ENCODE measurements at places on chromosomes 4 and X.

DNA sequence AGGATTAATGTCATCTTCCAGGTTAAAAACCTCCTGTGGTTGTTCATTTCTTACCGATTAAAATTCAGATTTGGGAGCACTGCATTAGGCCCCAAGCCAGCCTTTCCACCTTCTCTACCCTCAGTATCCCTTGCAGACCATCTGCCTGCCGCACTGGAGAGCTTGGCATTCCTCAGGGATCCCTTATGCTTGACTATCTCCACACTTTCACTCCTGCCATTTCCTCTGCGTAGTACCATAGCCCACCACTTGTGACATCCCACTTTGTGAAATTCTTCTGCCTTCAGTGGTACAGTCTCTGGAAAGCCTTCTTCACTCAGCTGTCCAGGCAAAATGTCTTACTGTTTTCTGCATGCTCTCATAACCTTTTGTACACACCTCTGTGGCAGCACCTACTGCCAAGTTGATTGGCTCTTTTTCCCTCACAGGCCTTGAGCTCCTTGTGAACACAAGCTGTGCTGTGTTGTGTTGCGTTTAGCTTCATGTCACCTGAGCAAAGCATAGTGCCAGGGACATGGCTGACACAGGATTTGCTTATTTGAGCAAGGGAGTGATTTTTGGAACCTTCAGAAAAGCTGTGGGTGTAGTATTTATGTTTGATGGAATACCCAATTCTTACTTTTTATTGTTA is 156.4 kb downstream of the ARX start:
- DNase-seq = no peak

DNA sequence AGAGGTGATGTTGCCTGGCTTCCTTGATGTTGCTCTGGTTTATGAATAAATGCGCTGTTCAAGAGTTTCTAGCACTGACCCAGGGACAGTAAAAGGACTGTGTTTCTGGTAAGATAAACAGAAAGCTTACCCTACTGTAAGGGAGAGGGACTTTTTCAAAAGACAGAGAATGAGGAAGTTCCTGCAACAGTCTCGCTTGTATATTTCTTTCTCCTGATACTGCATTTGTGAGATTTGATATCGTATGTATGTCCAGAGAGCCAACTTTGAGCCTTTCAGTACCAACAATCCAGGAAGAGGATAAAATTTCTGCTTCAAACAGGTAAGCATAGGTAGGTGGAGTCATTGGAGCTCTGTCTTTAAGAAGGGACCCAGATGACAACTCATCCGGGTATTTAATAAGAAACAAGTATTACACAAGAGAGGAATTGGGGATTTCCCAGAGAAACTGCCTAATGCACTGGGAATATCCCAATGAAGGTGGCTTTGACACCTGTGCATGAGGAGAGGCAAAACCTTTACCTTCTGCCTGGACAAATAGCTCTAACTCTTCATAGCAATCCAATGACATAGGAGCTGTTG is 773 bp downstream of the DAPP1 start:
- no peak for DNase-seq

- DNase-seq = no peak
These were observed 831.7 kb upstream of the POU3F4 start for GRCh38 chrX:82676386-82676785.

DNA sequence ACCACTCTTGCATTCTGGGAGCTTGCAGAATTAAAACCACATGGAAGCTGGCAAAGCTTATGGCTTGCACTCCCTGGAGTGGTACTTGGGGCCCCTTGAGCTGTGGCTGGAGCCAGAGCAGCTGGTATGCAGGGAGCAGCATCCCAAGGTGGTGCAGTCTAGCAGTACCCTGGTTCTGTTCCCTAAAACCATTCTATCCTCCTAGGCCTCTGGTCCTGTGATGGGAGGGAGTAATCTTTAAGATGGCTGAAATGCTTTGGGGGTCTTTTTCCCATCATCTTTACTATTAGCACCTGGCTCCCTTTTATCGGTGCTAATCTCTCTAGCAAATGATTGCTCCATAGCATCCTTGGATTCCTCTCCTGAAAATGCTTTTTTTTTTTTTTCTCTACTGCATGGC is 56.1 kb downstream of the MAGEB17 start:
- no peak for DNase-seq

GRCh38 chrX:22345884-22346283 is 73.2 kb downstream of the CBLL2 start:
- no peak for DNase-seq

- no peak for DNase-seq
These were observed 173.5 kb downstream of the ASMT start for GRCh38 chrX:1788300-1788911.

GRCh38 chr4:8050555-8051206 is 107.9 kb downstream of the ABLIM2 start:
- no peak for DNase-seq

DNA sequence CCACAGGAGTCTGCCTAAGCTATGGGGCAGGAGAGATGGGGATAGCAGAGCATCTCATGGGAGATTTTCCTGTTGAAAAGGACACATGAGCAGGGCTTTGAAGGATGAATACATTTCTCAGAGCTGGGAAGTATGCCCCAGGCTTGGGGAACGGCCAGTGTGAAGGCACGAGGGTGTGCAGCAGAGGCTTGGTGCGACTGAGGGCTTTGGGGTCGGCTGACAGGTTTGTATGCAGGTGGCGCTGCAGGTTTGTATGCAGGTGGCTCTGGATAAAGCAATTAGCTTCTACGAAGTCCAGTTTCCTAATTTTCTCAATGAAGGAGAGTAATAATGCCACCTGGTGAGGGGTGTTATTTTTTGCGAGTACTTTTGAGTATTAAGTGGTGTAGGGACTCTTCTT is 6.8 kb upstream of the KIAA0232 start:
- DNase-seq = no peak

DNA sequence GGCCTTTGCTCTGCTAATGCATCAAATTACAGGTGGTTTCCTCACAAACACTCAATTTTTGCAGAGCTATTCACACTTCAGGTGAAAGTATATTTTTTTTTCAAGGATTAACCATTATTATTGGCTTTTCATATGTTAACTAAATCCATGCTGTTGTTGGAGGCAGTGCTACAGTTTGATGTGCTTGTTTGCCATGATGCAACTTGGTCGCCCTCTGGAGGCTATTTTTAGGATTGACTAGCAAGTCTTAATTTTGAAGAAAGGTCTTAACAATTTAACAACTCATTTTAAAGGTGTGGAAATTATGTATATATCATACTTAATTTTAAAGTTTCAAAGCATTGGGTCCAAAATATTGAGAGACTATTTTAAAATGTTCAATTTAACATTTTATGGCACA is 168.8 kb upstream of the FAM47A start:
- DNase-seq = no peak

DNA sequence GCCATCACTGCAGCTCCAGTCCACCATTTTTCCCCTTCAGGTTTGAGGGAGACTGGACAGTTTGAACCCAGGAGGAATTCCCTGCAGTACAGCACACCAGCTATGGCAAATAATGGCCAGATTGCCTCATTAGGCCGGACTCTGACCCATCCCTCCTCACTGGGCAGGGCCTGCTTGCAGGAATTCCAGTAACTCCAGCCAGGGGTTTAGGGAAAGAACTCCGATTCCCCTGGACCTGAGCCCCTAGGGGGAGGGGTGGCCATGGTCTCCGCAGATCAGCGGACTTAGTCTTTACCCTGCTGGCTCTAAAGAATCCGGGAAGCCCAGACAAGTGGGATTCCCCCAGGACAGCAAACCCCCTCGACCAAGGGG is 342.8 kb downstream of the DMD start:
- no peak for DNase-seq

GRCh38 chr4:152175586-152175985 is 360.3 kb downstream of the FBXW7 start:
- DNase-seq = no peak

DNA sequence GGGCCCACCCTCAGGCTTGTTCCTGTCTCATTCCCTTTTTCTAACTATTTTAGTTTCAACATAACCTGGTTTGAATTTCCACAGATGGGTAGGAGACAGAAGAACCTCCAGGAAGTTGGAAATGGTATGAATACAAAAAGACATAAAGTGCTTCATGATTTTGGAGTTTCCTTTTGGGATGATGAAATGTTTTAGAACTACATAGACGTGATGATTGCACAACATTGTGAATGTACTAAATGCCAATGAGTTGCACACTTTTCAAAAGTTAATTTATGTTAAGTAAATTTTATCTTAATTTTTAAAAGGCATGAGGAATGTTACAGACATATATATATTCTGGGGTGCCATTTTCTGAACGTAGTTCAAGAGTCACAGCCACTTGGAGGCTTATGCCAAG is 41.1 kb upstream of the IBSP start:
- no peak for DNase-seq

- DNase-seq = no peak
These were observed 122.9 kb downstream of the UBE2NL start for GRCh38 chrX:144006811-144007210.

- DNase-seq = no peak
These were observed 33.0 kb downstream of the ARHGAP6 start for GRCh38 chrX:11632732-11633131.

- no peak for DNase-seq
These were observed 205.3 kb upstream of the GEMIN8 start for GRCh38 chrX:14235004-14235403.

- no peak for DNase-seq
These were observed 52.9 kb downstream of the NSG1 start for GRCh38 chr4:4439782-4440181.

- DNase-seq = peak; percentile 49
These were observed 34.2 kb downstream of the WDR13 start for GRCh38 chrX:48631376-48632090.

DNA sequence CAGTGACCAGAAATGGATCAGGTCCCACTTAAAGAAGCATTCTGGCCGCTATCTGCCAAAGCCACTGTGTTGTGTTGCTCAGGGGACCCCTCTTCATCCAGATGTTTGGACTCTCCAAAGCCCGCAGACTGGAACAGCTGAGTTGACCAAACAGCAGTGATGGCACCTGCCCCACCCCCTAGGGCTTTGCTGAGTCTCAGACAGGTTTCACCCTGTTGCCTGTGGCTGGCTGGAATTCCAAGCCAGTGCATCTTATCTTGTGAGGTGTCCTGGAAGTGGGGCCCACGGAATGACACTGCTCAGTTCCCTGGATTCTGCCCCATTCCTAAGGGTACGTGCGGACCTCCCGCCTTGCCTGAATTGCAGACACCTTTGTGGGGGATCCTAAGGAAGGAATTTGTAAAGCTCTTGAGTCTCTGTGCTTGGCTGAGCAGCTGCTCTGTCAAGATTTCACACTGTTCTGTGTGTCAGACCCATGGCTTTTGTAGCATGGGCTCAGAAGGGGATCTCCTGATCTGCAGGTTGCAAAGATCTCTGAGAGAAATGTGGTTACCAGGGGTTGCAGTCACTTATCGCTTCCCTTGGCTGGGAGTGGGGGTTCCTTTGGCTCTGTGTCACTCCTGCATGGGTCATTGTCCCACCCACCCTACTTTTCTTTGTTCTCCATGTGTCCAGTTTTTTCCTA is 1707.9 kb upstream of the PCDH10 start:
- no peak for DNase-seq

- no peak for DNase-seq
These were observed 1114.7 kb upstream of the PABPC4L start for GRCh38 chr4:135316266-135316779.

DNA sequence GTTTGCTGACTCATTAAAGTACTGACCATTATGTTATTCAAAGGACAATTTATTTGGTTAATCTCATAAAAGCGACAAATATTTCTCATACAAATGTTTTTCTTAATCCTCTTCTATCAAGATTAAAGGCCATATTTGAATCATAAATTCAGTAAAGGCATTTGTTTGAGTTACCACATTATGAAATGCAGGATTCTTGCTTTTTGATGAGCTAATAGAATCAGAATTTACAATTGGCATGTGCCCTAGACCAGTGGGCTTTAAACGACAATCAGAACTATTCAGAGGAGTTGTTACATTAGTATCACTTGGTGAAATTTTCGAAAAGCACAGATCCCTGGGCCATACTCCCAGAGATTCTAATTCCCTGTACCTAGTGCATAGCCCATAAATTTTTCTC is 55.3 kb downstream of the KLHL4 start:
- DNase-seq = no peak

- DNase-seq = peak; percentile 37
These were observed 6.4 kb upstream of the SMIM9 start for GRCh38 chrX:154840856-154841255.

DNA sequence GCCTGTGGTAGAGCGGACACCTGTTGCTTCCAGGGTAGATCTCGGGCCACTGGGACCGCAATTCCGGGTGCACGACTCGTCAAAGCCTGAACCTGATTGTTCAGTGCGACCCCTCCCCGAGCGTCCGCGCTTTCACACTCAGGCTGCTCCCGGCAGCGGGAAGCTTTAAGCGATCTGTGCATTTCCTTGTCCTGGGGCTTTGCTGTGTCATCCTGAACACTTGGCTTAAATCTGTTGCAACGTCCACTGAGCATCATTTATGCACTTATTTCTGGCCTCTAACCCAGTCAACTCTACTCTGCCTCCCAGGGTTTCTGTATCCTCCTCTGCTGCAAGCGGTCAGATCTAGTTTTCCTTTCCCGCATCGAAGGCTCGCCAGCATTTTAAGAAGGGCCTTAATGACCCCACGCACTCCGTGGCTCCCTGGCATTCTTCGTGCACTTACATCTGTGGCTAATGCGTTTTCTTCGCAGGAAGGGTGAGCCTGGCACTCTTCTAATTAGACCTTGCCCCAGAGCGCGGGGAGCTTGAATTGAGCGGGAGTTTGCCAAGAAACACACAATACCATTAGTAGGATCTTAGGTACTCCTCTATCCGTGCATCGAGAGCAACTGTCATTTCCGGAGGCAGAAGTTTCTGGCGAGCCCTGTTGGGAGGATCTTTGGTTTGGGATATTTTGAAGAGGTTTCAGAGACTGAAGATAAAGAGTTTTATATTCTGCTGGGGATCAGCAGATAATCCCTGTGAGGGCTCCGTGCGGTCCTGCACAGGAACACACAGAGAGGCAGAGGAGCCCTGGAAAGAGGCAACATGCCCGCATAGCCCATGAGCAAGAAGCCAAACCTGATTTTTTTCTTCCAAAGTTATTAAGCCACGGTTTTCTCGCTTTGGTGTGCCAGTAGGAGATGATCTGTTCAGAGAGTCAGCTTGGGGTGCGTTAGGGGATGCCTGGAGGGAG is 654 bp upstream of the DDIT4L start:
- no peak for DNase-seq

DNA sequence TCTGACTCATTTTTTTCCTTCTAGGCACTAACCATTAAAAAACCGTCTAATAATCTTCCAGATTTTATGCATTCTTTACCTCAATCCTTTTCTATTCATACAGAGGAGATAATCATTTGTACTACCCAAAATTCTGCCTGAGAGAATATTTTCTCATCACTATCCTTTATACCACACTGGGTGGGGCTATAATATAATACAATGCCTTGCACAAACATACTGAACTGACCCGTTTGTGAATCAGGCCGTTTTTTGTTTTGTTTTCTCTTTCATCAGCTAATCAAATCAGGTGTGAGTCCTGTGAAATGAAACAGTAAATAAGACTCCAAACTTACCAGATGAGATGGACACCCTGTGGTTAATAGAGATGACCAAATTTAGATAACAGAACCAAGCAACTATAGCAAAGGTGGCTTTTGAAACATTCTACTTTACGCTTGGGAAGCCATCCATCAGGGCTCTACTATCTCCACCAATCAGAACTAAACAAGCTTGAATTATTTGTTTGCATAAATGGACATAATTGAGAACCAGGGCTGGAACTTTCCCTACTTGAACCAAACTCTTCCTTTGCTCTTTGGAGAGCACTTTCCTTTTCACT is 573.0 kb downstream of the GABRG1 start:
- no peak for DNase-seq

GRCh38 chrX:17744896-17745523 is 7.7 kb downstream of the SCML1 start:
- DNase-seq = no peak

All from AG04449 (cell line).